BE2C (cell line): ENCODE measurements at places on chromosomes 3 and 15.

DNA sequence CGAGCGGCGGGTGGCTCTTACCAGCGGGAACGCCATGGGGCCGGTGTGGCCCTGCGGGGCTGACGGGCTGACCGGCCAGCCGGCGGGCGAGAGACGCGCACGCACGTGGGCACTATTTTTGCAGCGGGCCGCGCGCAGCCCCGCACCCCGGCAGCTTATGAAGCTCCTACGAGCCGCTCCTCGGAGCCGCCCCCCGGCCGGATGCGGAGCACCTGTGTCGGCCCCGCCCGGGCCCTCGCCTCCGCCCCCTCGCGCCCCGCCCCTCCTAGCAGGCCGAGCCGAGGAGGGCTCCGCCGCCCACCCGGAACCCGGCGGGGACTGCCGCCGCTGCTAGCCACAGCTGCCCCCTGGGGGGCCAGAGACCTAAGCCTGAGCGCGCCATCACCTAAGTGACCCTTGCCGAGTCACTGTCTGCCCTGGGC lies 683 bp upstream of the CPEB1 start:
- DNase-seq: no peak

- DNase-seq: no peak
Measured at GRCh38 chr3:196218155-196218712, 1.9 kb downstream of the SLC51A start.

DNA sequence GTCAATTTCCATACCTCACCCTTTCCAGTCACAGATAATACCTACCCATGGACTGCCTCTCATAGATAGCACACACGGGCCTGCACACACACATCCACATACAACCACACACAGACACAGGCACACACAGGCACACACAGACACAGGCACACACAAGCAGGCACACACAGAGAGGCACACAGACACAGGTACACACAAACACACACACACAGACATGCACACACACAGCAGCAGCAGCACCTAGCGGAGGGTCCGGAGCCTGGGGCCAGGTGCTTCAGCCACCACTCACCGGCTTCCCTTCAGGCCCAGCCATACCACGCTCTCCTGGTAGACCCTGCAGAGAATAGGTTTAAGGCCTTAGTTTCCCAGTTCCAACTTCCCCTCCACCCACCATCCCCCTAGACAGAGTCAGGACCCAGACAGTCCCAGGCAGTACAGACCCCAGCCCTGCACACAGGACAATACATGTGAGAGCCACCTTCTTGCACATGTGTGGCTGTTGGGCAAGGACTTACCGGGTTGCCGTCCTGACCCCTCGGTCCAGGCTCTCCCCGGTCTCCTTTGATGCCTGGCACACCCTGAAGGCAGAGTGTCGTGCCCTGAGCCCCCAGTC lies 10.5 kb upstream of the UCN2 start:
- DNase-seq: no peak

- DNase-seq: peak; percentile 33
Measured at GRCh38 chr3:49872801-49873281, 3.1 kb upstream of the CAMKV start.

GRCh38 chr3:28835751-28836150 lies 445.1 kb upstream of the RBMS3 start:
- no peak for DNase-seq

- no peak for DNase-seq
Measured at GRCh38 chr3:183931881-183932280, 47.2 kb upstream of the PARL start.
